Anterior cingulate cortex (tissue), 58 donors: ENCODE measurements at places on chromosomes 5 and 9.

DNA sequence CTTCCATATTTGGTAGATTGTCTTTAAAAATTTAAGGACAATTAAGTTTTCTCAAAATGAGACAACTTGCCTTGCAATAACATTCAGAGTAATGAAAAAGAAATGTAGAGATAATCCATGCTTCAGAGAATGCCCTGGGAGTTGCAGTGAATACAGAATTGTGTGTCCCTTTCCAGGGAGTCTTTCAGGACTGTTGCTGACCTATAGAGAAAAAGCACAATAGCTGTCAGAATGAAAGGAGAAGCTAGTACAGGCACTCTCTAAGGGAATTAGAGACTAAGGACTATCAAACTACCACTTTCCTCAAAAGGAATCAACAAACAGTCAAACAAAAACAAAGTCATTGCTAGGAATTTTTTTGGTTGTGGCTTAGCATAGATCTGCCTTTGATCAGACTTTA is 93.0 kb downstream of the CCDC192 start:
- no peak for DNase-seq

DNA sequence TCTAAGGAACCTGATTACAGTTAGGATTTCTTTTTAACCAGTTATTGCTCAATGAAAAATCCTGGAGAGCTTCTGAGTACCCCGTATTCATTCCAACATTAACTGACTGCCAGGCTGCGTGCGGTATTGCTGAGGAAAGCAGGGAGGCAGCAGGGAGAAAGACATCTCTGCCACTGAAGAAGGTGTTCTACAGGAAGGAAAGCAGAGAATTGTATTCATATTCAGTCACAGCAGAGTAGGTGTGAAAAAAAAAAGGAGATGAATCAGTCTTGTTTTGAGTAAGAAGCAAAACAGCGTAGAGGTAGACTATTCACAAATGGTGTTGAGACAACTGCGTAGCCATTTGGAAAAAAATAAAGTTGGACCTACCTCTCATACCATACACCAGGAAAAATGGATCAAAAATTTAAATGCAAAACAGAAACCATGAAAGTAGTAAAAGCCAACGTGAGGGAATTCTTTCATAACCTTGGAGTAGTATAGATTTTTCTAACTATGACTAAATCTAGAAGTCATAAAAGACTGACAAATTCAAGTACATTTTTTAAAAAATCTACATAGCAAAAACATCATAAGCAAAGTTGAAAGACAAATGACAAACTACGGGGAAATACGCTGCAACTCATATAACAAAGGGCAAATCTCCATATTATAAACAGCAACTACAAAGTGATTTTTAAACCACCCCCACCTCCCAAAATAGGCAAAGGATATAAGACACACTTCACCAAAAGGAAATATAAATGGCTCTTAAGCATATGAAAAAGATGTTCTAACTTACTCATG is 9.9 kb upstream of the NR4A3 start:
- no peak for DNase-seq

DNA sequence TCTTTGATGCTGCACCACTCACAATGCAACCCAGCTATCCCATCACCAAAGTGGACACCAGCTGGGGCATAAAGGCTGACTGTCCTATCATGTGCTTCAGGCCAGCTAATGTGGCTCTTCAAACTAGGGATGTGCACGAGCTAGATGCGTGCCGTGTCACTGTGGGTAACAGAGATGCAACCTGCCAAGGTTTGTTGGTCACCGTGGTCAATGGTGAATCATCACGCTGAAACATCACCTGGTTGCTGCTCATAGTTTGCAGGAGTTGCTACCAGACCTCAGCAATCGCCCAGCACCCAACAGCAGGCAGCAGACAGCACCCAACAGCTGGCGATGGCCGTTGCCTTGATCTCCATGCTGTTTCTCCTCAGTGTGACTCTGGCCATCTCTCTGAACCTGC is 2.1 kb upstream of the PCDHGA1 start:
- DNase-seq = no peak

GRCh38 chr9:110048976-110049698 is 158.8 kb downstream of the C9orf152 start:
- no peak for DNase-seq

- no peak for DNase-seq
Measured at GRCh38 chr5:39448506-39449128, 23.8 kb upstream of the DAB2 start.

DNA sequence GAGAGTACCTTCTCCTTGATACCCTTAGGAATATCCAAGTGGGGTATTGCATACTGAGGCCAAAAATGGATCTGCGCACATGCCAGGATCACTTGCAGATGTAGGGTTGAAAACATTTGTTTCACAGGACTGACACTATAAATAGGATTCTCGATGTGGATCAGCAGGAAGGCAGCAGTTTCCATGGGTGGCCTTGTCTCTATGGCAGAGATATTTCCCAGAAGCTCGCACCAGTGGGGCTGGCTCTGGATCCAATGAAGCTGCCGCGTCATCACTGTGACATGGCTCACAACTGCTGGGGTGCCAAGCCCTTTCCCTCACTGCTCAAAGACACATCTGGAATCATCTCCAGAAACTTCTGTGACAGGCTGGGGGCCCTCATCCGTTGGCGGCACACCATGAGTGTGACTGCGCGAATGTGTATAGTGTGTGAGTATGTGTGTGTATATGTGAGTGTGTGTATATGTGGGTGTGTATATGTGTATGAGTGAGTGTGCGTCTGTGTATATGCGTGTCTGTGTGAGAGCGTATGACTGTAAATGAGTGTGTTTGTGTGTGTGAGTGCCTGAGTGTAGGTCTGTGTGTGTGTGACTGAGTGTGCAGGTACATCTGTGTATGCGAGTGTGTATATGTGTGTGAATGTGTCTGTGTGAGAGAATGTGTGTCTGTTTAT is 182.5 kb downstream of the GAS1 start:
- no peak for DNase-seq

DNA sequence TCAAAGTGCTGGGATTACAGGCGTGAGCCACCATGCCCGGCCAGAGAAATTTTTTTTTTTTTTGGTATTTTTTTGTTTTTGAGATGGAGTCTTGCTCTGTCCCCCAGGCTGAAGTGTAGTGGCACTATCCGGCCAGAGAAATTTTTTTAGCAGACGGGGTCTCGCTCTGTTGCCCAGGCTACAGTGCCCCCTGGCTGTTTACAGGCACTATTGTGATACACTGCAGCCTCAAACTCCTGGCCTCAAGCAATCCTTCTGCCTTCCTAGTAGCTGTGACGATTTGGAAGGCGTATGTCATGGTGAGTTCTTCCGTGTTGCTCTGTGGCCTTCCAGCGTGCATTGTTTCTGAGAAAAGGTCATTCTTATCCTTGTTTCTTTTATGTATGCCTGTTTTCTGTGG is 47.5 kb downstream of the CNOT6 start:
- DNase-seq = no peak

DNA sequence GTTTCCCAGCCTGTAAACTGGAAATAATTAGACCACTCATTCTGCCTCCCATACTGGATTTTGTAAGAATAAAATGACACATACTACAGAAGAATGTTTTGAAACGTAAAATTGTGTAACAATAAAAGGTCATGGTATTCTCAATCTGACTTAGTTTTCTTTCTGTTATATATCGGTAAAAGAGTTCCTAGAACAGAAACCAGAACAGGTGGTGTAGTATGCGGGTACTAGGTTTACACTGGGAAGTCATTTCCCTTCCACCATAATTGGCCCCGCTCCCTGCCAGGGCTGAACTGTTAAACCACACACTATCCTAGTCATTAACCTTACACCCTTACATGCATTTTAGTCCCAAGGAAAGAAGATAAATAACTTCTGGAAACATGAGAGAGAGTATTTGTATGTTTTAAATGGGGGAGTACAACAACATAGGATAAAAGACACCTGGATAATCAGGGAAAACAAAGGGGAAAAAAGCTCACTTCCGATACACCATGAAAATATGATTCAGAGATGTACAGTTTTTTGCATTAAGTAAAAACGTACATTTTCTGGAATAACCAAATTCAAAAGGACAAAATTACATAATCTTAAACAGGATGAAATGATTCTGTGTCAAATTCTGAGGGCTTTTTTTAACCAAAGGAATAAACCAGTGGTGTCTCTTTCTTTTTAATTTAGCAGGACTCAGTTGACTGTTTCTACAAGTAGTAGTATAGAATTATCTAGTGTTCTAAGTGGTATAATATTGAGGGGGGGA is 199.7 kb downstream of the GLIS3 start:
- DNase-seq = no peak

DNA sequence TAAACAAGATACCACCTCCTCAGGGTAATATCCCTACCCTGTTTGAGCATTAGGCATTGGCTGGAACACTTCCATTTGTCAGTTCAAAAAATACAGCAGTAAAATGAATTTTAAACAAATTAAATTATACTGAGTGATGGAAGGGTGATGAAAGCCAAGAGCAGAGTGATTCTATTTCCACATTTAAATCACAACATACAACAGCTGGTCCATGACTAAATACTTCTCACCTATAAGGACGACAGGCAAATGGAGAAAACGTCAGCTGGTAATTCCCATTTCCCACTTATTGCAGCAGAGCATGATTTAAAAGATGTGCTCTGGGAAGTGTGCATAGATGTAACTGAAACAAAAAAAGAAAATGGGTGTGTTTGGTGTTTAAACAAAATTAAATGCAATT is 543.6 kb upstream of the DAB2 start:
- no peak for DNase-seq

DNA sequence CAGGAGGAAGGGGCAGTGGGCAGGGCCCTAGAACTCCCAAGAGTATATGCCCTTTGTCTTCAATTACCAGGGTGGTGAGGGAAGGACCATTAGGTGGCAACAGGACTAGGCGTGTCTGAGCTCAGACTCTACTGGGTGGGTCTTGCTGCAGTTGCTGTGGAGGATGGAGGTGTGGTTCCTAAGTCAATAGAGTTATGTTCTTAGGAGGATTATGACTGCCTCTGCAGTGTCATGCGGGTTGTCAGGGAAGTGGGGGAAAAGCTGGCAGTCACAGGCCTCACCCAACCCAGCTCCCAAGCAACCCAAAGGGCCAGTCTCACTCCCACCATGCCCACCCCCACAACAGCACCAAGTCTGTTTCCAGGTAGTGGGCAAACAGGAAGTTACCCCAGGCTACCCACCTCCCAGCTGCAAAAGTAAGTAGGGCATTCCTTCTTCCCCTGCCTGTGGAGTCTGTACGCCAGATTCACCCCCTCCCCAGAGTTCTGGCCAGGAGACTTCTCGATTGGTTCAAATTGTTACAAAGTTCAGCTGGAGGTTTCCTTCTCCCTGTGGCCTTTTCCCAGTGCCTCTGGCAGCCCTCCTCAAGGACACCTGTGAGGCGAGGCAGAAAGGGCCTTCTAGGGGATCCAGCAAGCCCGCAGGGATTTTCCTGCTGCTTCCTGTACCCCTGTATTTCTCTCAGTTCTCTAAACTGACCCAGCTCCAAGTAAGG is 145.3 kb downstream of the HINT1 start:
- no peak for DNase-seq

GRCh38 chr5:18024542-18024941 is 390.3 kb downstream of the TAF11L14 start:
- DNase-seq = no peak

- DNase-seq = no peak
Measured at GRCh38 chr9:127983847-127984289, 3.1 kb upstream of the EEIG1 start.

GRCh38 chr9:105414947-105415661 is 32.7 kb upstream of the FSD1L start:
- no peak for DNase-seq

DNA sequence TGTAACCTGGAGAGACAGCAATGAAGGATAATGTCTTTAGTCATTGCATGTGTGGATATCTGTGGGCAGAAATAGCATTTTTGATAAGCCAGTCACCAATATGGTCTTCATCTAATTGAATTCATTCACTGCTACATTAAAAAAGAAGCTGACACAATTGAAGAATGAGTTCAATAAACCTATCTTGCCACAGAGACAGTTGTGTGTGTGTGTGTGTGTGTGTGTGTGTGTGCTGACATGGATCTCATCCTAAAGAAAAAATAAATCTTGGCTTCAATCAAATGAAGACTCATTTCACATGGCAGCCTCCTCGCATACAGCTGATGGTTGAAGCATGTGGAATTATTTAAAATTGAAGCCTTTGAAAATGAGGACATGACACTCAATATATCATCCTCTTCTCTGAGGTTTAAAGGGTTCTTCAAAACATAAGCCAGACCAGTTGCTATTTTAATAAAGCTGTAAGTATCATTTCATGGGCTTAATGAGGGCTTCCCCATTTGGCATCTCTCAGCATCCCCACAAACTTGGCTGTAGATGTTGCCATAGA is 118.5 kb upstream of the PTPN3 start:
- no peak for DNase-seq

GRCh38 chr9:113572076-113572861 is 108.7 kb downstream of the RGS3 start:
- no peak for DNase-seq

- DNase-seq = no peak
Measured at GRCh38 chr9:131094622-131095021, 1.7 kb upstream of the AIF1L start.

DNA sequence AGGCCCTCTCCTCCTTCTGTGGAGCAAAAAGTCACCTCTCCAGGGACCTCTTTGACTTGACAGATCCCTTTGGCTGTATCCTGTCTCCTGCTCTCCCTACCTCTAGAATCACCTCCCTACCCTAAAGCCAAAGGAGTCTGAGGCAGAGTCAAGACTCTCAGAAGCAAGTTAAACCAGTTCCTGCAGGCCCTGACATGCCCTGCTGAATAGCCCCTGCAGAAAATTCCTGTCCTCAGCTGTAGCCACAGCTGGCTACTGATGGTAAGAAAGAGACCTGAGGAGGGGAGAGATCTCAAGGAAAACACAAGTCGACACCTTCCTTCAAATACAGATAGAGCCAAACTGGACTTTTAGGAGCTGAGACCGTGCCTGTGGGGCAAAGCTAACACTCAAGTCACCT is 23.7 kb upstream of the UBAP2 start:
- no peak for DNase-seq

GRCh38 chr5:175216991-175217390 is 227.0 kb downstream of the DRD1 start:
- no peak for DNase-seq

DNA sequence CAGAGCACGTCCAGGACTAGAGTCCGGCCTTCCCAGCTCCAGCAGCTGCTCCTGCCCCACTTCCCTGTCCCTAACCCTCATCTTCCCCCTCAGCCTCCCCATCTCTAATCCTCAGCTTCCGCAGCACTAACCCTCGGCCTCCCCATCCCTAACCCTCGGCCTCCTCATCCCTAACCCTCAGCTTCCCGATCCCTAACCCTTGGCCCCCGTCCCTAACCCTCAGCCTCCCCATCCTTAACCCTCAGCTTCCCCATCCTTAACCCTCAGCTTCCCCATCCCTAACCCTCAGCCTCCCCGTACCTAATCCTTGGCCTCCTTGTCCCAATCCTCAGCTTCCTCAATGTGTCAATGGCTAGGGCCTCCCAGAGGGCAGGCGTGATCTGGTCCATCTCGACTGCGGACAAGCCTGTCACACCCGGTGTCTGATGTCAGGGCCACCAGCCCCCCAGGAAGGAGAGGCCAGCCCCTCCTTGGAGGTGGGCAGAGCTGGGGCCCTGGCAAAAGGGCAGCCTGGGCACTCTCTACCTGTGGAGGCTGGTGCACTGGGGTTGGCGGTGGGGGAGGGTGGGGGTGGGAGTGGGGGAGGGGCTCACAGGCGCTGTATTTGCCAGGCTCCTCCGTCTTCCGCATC is 1.4 kb downstream of the OBP2B start:
- DNase-seq = no peak

- no peak for DNase-seq
Measured at GRCh38 chr9:130390390-130390789, 54.4 kb upstream of the ASS1 start.
